ENCODE measurements at places on chromosomes 6 and 20.

DNA sequence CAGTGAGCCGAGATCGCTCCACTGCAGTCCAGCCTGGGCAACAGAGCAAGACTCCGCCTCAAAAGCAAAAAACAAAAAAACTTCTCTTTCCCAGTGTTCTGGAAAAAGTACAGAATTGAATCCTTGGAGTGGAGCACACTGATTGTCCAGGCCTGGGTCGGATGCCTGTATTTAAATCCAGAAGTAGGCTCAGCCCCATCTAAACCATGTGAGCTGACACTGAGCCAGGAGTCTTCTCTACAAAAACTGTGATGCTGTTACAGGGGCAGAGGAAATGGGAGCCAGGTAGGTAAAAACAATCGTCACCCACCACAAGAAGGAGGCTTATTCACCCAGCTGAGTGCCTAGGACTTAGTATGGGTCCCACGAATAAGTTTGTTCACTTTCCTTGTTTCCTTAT is 43.0 kb upstream of the PTPN1 start:
- DNase-seq, result no peak

DNA sequence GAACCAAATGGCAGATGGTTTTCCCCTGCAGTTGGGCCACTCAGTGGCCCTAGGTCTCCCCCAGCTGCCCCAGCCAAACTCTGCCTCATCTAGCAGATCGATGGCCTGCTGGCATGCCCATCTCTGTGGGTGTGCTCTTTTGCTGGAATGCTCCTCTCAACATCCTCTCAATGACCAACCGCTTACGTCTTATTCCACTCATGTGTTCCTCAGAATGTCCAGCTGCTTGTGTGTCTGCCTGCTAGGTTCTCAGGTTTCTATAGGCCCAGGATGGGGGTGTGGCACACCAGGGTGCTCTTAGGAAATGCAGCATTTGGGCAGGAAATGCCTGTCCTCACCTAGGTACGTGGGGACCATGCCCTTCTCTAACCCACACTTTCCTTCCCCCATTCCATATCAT is 509.9 kb upstream of the SYNCRIP start:
- no peak for DNase-seq

- no peak for DNase-seq
Measured at GRCh38 chr6:38248500-38249234, 391.1 kb downstream of the BTBD9 start.

DNA sequence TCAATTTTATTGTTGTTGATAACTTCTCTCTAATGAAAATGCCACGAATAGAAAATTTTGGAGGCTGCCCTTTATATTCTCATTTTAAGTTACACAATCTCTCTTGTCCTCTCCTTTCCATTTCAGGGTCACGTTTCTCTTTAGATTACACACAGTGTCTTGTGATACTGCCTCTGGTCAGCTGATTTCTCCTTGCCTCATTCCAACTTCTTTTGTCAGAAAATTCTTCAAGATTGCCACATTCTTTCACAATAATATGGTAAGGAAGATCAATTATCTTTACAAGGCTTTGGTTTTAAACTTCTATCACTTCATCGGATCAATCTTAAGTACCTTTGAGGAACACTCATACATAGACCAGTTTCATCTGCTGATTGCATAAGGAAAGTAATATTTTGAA is 370.3 kb downstream of the RFPL4B start:
- DNase-seq, result no peak

DNA sequence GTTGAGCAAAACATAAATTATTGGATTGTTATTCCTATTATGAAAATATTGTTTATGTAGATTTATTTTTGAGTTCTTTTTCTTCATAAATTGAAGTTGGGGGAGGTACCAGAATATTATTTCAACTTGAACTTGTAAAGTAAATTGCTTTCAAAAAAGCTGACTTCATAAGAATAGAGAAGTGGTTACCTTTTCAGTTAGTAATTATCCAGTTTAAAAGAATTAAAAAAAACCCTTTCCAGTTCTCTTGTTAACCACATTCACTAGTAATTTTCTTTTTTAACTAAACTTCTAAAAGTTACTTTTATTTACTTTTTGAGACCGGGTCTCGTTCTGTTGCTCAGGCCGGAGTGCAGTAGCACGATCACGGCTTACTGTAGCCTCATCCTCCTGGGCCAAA is 124.3 kb downstream of the CDKAL1 start:
- DNase-seq, result no peak

- no peak for DNase-seq
Measured at GRCh38 chr6:139172151-139172550, 37.3 kb downstream of the HECA start.

- no peak for DNase-seq
Measured at GRCh38 chr6:125174626-125175025, 21.1 kb downstream of the TPD52L1 start.

DNA sequence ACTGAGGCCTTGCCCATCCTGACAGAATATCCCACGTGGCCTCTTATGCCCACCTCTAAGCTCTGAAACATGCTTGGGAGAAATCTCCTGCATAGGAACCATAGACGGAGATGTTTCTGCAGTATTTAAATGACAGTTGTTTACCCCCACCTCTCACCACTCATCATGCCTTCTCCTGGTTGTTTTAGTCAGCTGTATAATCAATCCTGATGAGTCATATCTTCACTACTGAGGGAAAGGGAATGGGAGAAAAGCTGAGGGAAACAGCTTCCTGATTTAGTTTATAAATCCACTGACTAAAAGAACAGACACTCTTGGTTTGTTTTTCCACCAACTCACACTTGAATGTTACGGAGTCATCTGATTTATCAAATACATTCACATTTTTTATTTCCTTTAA is 113.2 kb upstream of the TENT5A start:
- peak; percentile 36 for DNase-seq

DNA sequence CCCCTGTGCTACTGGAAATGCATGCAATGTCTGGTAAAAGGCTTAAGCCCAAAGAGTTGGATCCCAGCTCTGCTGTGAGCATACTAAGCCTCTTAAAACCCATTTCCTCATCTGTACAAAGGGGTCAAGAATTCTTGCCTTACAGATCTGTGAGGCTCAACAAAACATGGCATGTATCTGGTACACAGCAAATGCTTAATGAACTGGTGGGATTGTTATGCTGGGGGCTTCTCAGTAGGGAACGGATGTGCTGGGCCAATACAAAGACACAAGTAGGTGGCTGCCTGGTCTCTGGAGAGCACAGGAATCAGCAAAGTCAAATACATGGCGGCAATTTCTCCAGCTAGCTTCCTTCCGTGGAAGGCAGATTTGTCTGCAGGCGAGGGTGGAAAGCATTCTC is 62.3 kb downstream of the LAMP5 start:
- no peak for DNase-seq

- DNase-seq, result no peak
Measured at GRCh38 chr6:149464411-149464810, 20.4 kb downstream of the ZC3H12D start.

DNA sequence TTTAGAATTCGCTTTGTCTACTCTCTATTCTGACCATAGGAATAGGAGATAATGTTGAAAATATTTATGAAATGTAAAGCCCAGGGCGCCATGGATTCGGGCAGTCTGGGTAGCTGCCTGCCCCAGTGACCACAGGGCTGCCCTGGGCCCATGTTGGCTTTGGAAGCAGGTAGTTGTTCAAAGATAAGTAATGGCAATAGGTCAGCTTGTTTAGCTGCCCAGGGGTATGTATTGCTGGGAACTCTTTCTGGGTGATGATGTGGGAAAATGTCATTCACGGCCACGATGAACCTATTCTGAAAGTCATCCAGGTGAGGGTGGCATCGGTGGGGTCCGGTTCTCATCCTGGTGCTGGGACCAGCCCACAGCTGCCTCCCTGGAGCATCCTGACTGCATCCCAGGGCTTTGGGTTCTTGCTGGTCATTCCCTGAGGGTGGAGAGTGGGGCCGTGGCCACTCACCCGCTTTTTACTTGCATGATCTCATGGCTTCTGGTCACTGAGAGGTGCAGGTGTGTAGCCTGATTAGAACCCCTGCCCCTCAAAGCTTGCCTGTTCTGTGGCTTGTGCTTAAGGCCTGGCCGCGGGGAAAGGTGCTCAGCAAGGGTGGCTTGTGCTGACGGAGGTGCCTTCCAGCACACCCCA is 102.8 kb downstream of the ERMARD start:
- no peak for DNase-seq

GRCh38 chr6:106748547-106749207 is 119.3 kb downstream of the QRSL1 start:
- DNase-seq, result no peak

- no peak for DNase-seq
Measured at GRCh38 chr20:54456423-54456822, 19.0 kb upstream of the DOK5 start.

DNA sequence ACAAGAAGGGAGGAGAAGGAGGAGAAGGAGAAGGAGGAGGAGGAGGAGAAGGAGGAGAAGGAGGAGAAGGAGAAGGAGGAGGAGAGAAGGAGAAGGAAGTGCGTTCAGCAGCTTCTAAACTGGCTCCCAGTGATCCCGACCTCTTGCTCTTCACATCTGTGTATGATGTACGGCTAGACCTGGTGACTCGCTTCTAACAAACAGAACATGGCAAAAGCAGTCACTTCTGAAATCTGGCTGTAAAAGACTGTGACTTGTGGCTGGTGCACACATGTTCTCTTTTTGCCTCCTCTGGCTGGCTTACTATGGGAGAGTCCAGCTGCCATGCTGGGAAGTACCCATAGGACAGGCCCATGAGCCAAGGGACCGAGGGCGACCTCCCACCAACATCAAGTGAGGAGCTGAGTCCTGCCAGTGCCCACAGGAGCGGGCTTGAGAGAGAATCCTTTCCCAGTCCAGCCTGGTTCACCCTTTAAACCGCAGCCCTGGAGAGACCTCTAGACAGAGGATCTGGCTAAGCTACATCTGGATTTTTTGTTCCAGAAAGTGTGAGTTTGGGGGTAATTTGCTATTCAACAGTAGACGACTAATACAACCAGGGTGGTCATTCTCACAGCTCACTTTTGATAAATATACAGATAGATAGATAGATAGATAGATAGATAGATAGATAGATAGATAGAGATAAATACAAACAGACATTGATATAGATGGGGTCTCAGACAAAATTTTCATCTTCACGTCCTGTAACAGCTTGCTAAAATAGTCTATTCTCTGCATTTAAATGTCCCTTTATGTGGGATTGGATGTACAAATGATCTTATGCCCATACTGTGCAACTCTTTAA is 42.3 kb downstream of the RPP40 start:
- DNase-seq, result no peak

- DNase-seq, result no peak
Measured at GRCh38 chr20:6746901-6747609, 20.4 kb upstream of the BMP2 start.

- DNase-seq, result no peak
Measured at GRCh38 chr20:51338692-51339440, 203.7 kb downstream of the NFATC2 start.

DNA sequence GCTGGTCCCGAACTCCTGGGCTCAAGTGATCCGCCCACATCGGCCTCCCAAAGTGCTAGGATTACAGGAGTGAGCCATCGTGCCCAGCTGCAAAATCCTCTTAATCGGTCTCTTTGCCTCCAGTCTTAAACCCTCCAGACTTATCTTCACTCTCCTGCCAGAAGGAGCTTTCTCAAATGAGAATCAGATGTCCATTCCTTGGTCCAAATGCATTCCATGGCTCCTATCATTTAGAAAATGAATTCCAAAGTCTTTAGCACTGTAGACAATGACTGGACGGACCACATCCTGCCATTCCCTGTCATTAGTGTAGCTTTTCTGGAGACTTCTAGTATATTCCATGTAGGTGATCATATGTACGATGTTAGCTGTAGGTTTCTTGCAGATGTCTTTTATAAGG is 141.9 kb downstream of the ID4 start:
- DNase-seq, result no peak

DNA sequence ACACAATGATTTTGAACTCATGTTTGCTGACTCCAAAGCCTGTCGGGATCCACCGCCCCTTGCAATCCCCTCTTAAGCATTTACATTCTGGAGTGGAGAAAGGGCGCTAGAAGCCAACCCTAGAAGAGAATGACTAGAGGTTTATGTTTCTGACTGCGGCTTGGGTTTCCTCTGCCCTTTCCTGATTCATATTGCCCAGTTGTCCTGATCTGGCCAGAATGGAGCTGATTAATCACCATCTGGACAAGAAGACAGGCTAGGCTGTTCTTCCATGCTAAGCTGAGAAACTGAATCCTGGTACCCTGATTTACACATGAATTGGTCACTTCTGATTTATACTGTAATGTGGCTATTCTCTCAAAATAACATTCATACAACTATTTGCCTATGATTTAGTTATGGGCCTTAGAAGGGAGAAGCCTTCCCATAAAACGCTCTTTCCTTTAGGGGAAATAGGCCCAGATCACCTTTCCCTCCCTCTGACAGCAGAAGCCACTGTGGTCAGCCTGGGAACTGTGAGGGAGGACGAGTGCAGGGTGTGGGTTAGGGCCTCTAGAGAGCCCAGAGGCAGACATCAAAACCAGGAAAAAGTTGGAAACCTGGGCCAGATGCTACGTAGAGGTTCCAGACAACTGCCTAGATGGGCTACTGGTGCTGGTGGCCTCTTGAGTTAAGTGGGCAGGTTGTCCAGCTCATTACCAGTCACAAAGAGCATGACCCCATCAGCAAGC is 199.2 kb upstream of the PRDM1 start:
- no peak for DNase-seq

GRCh38 chr6:3370361-3371221 is 86.3 kb downstream of the SLC22A23 start:
- no peak for DNase-seq

- no peak for DNase-seq
Measured at GRCh38 chr20:6700563-6701329, 66.7 kb upstream of the BMP2 start.

DNA sequence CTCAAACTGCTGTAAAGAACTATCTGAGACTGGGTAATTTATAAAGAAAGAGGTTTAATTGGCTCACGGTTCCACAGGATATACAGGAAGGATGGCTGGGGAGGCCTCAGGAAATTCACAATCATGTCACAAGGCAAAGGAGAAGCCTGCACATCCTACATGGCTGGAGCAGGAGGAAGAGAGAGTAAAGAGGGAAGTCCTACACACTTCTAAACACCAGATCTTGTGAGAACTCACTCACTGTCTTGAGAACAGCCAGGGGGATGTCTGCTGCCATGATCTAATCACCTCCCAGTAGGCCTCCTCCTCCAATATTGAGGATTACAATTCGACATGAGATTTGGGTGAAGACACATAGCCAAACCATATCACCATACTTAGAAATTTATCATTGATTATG is 1307.0 kb upstream of the GJE1 start:
- DNase-seq, result no peak

DNA sequence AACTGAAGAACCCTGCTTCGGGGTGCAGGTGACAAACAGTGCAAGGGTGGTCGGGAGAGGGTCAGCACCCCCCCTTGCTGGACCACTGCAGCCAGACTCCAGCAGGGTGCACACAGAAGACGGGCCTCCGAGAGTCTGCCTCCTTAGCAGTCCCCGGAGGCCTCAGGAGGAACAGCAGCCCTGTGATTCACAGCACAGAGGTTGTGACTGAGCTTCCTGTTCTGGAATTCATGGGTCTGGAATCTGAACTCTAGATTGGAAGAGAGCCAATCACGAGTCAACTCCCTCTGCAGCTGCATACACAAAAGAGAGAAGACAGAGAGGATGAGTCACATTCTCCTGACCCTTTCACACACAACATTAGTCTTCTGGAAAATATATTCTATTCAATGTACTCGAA is 249.0 kb upstream of the OPRM1 start:
- DNase-seq, result peak; percentile 48

GRCh38 chr6:7868926-7869325 is 41.7 kb downstream of the TXNDC5 start:
- no peak for DNase-seq

- DNase-seq, result no peak
Measured at GRCh38 chr6:126002755-126003679, 16.7 kb downstream of the TRMT11 start.

GRCh38 chr20:49685809-49686208 is 27.9 kb downstream of the B4GALT5 start:
- peak; percentile 32 for DNase-seq

Data from fibroblast of skin of left biceps (primary cell).